ENCODE measurements at places on chromosomes 5 and 9. TPM values are rescaled to one million over a fixed set of nuclear protein-coding genes. Genes with fewer than 3 reads are reported as not detected.

IGIP gene
- 13.8 TPM for total RNA-seq

ANGPTL2 gene
- total RNA-seq, result 17.3 TPM

FABP6 gene
- 2.8 TPM for total RNA-seq

GLDC gene
- total RNA-seq, result 4.0 TPM

CAVIN4 gene
- total RNA-seq, result 1.2 TPM

- H3K4me3 ChIP-seq, result no peak overlapping the region
- peaks cover 5% of the 10 kb centered on the region for H3K4me1 ChIP-seq
- DNase-seq, result no peak
- no peaks in the 10 kb centered on the region for H3K36me3 ChIP-seq
- no peaks in the 10 kb centered on the region for H3K27me3 ChIP-seq
These were observed 10.7 kb downstream of the NKD2 start for GRCh38 chr5:1019001-1019905.

GRCh38 chr9:137317021-137317717, 15.1 kb upstream of the NRARP start:
- peaks cover 2% of the 10 kb centered on the region for H3K27me3 ChIP-seq
- no peak for DNase-seq
- H3K4me3 ChIP-seq, result no peak overlapping the region

GRCh38 chr5:73663161-73663859, 37.3 kb downstream of the ARHGEF28 start:
- DNase-seq, result no peak
- peaks cover 5% of the 10 kb centered on the region for H3K4me1 ChIP-seq
- H3K4me3 ChIP-seq, result no peak overlapping the region
- H3K27me3 ChIP-seq, result no peaks in the 10 kb centered on the region

GRCh38 chr9:76642074-76642473, 122.2 kb upstream of the PCA3 start:
- no peaks in the 10 kb centered on the region for H3K4me1 ChIP-seq
- no peak overlapping the region for H3K4me3 ChIP-seq
- H3K36me3 ChIP-seq, result no peaks in the 10 kb centered on the region
- no peak overlapping the region for H3K27ac ChIP-seq

- no peak overlapping the region for H3K4me3 ChIP-seq
- no peak for DNase-seq
- no peak overlapping the region for H3K27ac ChIP-seq
- H3K4me1 ChIP-seq, result no peaks in the 10 kb centered on the region
These were observed 10.5 kb downstream of the ARSB start for GRCh38 chr5:78974601-78975000.

Data from prostate gland (tissue), 2 donors.